ENCODE measurements at places on chromosomes 3 and 15.

GRCh38 chr3:29754346-29754745, 473.5 kb downstream of the RBMS3 start:
- DNase-seq: no peak

DNA sequence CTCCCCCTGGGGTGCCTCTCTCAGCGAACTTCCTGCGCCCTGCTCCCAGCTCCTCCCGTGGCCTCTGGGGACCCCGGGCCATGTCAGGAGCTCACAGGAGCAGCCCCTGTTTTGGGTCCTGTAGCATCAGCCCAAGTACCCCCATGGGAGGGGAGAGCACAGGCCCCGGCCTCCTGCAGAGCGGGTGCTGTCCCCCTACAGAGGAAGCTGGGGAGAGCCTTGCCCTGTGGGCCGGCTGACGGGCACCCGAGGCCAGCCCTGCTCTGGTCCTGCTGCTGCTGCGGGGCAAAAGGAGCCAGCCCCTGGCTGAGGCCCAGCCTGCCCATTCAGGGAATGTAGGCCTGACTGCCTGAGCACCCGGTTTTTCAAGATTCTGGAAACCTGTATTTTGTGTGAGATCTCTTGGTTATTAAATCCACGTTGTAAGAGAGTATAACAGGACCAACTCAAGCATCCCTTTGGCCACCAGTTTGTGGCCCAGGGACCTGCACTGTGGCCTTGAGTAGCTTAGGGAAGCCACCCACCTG, 12.4 kb downstream of the PLXNA1 start:
- DNase-seq: no peak

- DNase-seq: no peak
Measured at GRCh38 chr15:74850393-74850792, 7.4 kb upstream of the ULK3 start.

- no peak for DNase-seq
Measured at GRCh38 chr15:95087253-95087609, 855.9 kb downstream of the MCTP2 start.

- DNase-seq: no peak
Measured at GRCh38 chr3:39573392-39573791, 105.9 kb downstream of the MOBP start.

DNA sequence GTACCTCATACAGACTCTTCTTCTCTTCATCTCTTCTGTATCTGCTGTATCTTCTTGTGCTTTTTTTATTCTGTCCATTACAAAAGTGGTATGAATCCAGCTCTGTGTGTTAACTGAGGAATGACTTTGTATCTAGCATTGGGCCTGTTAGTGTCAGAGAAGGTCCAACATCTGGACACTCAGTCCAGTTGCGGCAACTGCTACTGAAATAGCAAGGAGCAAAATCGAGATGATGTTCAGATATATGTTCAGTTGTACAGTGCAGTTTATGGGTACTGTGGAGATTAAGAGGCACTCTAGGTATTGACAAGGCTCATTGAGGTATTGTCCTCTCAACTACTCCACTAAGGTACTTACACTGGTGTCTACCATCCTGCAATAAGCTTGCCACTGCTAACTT, 42.6 kb downstream of the KLHDC8B start:
- DNase-seq: no peak

GRCh38 chr15:74794248-74794969, 12.5 kb downstream of the CSK start:
- DNase-seq: no peak

DNA sequence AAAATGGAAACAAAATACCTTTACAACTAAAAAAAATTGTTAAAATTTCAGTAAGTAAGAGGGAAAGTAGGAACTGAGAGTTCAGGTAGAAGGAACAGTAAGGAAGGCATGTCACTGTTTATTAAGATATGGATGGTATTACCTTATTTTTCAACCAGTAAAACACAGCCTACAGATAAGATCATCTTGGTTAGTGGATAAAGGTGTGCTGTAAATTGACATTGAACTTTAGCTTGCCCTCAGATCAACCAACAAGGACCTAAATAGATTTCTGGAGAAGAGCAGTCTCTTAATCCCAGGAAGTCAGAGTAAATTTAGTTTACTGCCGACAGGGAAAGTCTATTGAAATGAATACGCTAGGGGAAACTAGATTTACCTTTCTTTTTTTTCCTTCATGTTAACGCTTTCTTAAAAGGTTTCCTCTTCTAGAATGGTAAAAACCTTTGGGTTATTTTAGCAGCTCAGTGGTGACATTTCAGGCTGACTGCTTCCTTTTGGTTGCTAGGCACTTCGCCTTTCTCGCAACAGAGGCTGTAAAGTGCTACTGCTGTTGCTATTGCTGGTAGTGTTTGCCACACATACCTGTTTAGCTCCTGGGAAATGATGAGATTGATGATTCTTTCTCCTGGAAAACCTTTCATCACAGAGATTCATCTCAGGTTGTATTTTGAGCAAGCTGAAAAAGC, 12.9 kb downstream of the DZIP3 start:
- peak; percentile 35 for DNase-seq

GRCh38 chr15:52011711-52012144, 7.3 kb upstream of the MAPK6 start:
- DNase-seq: no peak

DNA sequence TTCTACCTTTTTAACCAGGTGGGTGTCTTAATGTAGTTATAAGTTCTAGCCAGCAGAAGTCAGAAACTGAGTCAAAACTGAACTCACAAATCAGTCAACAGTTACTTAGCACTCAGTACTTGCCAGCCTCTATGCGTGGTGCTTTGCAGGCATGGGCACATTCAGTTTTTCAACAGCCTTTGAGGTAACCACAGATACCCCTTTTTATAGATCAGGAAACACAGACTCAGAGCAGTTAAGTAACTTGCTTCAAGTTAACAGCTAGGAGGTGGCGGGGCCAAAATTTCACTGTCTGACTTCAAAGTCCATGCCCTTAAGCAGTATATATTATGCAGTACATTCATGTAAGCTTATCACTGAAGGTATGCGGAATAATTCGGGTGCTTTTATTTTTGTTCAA, 139.4 kb downstream of the FHIT start:
- DNase-seq: no peak

- DNase-seq: no peak
Measured at GRCh38 chr3:15768421-15769255, 29.1 kb downstream of the ANKRD28 start.
